ENCODE measurements at places on chromosomes 1 and 21.

DNA sequence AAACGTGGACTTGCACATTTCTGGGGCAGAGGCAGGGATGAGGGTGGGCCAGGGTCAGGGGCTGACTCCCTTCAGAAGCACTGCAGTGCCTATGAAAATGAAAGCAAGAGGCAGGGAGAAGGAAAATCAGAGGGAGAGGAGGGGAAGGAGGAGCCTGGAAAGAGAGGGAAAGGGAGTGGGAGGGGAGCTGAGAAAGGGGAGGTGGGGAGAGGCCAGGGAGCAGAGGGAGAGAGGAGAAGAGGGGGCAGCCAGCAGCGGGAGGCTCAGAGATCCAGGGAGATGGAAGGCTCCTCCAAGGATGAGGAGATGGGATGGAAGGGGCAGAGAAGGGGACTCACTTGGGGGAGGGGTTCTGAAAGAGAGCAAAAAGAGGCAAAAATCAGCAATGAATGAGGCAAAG lies 96.3 kb upstream of the KLHDC7A start:
- DNase-seq, result no peak

DNA sequence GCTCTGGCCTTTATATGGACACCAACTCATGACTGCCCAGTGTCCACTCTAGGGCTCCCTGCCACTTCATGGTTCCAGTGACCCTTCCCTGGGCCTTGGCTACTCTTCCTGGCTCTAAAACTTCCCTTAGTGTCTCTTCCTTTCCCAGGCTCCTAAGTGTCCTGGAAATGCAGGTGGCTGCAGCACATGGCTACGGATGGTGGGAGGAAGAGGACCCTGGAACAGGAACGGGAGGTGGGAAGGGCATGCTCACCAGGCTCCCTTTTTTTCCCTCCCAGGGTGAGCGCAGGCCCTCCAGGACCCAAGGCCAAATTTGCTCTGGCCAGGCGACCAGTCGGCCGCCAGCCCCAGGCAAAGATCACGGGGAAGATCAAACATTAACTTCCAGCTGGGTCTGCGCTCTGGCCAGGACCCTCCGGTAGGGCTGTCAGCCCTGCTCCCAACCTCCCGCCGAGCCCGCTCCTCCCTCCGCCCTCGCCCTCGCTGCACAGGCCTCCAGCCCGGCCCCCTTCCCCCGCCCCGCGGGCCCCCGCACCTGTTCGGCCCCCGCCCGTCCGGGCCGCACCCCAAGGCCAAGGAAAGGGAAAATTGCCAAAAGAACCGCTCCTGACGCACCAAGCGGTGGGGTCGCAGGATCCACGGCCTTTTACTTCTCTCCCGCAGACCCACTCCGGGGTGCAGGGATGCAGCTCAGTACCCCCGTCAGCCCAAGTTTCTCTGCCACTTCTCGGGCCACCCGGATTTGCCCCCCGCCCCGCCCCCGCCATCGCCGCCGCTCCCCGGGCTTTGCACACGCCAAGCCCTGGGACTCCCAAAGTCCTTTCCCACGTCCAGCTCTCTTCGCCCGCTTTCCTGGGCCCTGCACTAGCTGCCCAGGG lies 894 bp downstream of the TCEA3 start:
- no peak for DNase-seq

DNA sequence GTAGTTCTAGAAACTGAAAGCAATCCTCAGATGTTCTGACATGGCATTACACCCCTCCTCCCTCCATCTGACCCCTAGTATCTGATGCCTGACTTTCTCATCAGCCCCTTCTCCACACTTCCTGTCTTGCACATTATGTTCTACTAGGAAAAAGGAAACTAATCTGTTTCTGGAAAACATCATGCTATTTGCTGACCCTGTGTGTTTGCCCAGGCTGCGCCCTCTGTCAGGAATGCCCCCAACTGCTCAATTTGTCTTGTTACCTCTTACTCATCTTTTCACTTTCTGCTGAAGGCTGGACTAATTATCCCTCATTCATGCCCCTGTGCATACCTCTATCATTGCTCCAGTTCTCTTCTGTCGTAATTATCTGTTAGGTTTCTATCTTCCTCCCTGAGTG lies 37.5 kb upstream of the DAB1 start:
- DNase-seq, result no peak

GRCh38 chr1:28163496-28164161 lies 12.9 kb downstream of the PTAFR start:
- no peak for DNase-seq

- no peak for DNase-seq
Observed at GRCh38 chr1:160837558-160838205, 25.0 kb downstream of the CD244 start.

- DNase-seq, result no peak
Observed at GRCh38 chr1:200535605-200536004, 84.9 kb downstream of the KIF14 start.

- no peak for DNase-seq
Observed at GRCh38 chr1:87335175-87335884, 6.7 kb downstream of the LMO4 start.

DNA sequence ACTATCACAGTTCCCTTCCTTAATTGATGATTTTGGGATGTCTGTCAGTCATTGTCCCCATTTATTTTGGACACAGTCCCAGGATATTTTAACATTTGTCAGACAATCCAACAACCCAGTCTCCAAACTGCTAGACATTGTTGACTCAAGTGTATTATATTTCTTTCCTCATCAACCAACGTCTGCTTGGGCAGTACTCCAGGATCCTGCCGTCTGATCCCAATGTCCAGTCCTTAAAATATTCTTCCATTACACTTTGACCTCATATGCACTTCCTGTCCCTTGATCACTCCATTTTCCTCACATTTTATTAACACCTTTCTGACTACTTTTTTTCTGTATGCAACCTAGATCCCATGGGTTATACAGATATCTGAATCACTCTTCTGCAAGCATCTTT lies 39.8 kb upstream of the KIAA0040 start:
- no peak for DNase-seq

DNA sequence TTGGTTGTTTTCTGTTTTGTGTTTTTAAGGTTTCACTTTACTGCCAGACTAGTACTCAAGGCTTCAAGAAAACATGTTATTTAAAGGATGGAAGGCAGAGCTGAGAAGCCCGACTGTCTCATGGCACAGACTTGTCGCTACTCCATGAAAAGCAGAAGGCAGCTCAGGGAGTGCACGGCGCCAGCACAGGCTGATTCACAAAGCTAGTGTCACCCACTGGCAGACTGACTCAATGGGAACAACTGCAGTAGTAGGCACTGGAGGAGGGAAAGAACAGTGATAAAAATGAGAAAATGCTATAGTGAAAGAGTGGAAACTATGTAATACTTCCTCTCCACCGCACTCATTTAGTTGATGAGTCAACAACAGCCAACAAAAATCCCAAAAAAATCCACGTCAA lies 14.7 kb downstream of the HSF2BP start:
- DNase-seq, result no peak

- no peak for DNase-seq
Observed at GRCh38 chr1:173405834-173406233, 71.3 kb upstream of the PRDX6 start.

GRCh38 chr1:93061895-93062792 lies 16.9 kb upstream of the MTF2 start:
- no peak for DNase-seq

GRCh38 chr1:37342736-37343135 lies 131.6 kb upstream of the ZC3H12A start:
- no peak for DNase-seq

DNA sequence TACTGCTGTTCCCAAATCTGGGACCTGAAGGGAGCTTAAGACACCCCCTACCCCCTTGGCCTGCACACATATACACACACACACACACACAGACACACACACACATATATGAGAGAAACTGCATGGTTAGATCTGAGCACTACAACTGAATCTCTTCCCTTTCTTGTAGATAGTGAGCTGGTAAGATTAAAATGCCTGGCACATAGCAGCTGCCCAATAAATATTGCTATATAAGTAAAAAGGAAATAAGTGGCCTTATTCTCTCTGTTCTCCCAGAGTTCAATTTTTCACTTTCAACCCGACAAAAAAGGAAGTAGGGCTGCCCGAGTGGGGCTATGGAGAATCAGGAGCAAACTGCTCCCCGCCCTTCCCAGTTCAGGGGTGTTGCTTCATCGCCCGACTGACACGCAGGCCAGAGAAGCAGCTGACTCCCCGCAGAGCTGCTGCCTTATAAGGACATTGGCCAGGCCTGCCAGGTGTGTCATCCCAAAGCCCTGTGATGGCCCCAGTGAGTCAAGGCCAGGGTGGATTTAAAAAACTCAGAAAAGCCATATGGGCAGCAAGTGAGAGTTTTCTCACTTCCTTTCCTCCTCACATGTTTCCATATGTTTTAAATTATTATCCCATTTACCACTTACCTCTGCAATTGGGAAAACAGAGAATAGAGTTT lies 106.5 kb upstream of the SLC44A3 start:
- DNase-seq, result peak; percentile 89

DNA sequence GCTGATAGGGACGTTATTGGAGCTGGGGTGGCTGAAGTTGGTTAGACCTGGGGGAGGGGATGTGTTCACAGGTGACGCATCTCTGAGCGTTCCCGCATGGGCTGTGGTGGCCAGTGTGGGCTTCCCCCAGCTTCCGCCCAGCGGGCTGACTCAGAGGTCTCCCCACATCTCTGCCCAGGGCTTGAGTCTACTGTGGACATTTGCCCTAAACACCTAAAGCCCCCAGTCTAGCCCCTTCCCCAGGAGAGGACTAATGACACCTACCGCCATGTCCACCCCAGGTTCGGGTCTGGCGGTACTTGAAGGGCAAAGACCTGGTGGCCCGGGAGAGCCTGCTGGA lies 2.0 kb downstream of the AGRN start:
- DNase-seq, result no peak

DNA sequence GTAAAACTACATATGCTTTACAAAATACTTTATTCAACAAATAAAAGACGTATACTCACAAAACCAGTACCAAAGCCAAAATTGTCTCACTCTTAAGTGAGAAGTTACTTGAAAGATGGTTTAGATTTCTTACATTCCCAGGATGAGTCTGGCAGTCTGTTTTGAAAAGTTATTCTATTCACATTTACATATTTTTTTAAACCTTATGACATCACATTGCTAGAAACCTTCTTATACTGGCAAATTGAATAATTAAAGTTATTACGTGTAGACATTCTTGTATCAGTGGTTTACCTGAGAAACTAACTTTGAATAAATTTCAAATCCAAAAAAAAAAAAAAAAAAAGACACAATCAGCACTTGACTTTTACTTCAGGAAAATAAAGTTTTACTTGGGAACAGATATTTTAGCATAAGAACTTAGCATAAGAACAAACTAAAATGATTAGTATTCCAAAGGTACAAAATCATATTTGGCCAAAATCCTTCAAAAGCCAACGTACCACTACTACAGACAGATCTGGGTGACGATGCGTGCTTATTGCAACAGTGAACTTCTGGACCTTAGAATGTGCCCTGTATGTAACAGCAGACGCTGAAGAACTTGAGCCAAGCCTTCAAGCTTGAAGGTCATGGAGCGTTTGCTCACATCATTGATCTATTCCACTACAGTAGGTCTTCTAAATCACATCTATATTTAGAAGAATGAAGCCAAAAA lies 2.5 kb downstream of the CDC42BPA start:
- DNase-seq, result no peak

DNA sequence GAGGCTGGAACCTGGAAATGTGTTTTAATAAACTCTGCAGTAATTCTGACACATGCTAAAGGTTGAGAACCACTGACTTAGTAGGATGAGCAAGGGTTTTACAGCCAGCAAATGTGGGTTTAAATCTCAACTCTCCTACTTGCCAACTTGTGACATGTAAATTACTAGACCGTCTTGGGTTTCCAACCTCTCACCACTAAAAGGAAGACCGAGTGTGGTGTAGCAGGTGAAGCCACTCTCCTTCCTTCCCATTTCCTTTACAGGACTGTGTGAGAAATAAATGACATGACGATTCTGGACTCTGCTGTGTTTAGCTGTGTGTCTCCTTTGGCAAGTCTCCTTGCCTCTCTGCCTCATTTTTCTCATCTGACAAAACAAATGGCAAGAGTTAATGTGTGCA lies 49.5 kb upstream of the DNAJC6 start:
- DNase-seq, result no peak

DNA sequence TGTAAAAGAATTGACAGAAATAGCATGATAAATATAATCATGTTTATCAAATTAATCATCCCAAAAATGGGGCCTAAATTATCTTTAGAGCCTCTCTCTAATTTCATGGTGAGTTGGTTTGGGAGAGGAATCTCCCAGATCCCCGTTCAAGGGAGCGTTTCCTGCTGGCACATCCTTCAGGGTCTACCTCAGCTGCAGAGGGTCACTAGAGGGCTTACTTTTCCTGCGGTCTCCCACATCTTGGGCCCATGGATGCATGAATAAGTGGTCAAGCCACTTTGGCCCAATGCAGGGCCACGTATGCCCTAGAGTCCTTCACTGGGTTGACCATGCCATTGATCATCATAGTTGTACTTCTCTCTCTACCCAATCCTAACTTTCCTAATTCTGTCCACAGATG lies 164.1 kb downstream of the USP25 start:
- no peak for DNase-seq

GRCh38 chr1:67787746-67788145 lies 45.5 kb downstream of the GNG12 start:
- no peak for DNase-seq

GRCh38 chr21:36263797-36264196 lies 56.2 kb upstream of the MORC3 start:
- DNase-seq, result no peak

- DNase-seq, result no peak
Observed at GRCh38 chr1:167225920-167226319, 5.2 kb downstream of the POU2F1 start.

DNA sequence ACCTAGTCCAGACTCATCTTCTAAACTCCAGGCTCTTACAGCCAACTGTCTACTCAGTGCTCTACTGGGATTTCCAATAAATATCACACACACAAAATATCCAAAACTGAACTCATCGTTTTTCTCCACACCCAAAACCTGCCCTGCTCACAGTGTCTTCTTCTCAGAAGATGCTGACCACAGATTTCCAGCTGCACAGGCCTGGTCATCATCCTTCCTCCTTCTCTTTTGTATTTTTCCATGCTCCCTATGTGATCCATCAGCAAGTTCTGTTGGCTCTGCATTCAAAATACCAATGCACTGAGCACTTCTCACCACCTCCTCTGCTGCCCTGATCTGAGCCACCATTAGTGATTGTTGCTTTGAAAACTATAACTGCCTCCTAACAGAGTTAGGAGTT lies 159.5 kb upstream of the KAZN start:
- no peak for DNase-seq

All from tibial nerve (tissue), 4 donors.